ENCODE measurements at places on chromosomes 4 and X.

- DNase-seq = no peak
Observed at GRCh38 chr4:41150401-41150800, 63.9 kb downstream of the APBB2 start.

DNA sequence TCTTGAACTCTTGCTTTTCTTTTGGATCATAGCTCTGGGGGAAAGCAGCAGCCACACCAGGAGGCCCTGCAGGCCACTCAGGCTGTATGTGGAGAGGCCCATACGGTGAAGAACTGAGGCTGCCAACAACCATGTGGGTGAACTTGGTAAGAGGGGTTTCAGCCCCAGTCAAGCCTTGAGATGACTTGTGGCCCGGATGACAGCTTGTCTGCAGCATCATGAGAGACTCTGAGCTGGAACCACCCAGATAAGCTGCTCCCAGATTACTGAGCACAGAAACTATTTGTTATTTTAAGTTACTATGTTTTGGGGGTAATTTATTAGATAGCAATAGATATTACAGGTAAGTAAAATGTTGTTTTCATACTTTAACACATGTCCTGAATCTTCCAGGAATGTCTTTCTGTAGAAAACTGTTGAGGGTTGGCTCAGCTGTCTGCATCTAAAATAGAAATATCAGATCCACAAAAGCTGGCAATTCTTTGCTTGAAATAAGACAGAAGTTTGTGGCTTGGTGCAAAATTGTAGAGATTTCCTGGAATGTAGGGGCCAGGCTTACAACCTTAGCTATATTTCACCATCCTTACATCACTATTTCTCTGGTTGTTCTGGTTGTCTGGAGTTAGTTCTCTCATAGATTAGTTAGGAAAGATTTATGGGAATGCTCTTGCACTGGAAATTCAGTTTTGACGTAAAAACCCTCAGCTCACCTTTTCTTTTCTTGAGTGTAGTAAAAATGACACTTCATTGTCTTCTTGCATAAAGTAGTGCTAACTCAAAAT, 272.1 kb downstream of the RAPGEF2 start:
- DNase-seq = no peak

GRCh38 chr4:106116025-106116424, 200.0 kb downstream of the TBCK start:
- no peak for DNase-seq

GRCh38 chrX:140804292-140804691, 94.7 kb downstream of the LINC00632 start:
- no peak for DNase-seq

DNA sequence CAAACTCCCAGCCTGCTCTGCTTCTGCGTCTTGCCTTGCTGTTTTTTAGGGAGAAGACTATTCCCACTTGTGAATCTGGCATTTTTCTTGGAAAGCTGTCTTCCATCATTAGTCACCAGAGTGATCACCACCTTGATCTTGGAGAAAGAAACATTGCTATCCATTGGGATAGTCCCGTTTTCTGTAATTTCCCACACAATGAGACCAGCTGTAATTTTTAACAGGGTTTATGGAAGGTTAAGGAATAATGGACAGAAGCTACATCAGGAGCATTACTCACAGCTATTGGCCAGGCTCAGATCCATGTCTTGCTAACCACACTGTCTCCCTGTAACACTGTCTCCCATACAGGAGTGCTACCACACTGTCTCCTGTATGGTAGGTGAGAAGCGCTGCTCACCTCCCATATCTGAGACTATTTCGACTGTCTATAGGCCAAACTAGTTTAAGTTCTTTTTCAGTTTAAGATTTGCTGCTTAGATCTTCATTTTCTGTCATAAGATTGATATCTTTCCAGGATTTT, 523.0 kb downstream of the SPRY1 start:
- DNase-seq = no peak

DNA sequence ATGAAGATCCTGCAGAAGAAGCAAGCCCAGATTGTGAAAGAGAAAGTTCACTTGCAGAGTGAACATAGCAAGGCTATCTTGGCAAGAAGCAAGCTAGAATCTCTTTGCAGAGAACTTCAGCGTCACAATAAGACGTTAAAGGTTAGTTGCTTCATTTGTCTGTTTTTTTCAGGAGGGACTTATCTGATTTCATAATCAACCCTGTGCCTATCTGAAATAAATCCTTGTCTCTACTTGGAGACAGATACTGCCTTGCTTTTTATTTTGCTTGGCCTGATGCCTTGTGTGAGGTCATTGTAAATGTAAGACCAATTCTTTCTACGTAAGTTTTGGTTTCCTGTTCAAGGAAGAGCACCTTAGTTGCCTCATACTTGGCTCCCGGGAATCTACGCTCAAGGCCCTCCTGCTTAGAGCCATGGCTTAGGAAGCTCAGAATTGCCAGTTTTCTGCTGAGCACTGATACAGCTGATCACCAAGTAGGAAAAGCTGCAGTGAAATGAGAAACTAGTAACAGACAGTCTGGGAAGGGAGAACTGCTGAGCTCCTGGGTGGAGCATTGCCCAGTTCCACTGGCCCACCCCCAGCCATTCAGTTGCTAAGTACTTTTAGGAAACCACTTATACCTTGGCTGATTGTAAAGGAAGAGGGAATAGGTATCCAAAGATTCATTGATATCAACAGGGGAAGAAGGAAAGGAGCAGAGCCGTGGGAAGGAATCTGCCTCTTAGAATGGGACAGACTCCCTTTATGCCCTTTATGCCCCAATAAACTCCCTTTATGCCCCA, 41.8 kb downstream of the RBBP7 start:
- DNase-seq = no peak

- DNase-seq = no peak
Observed at GRCh38 chrX:65871671-65872311, 168.1 kb downstream of the VSIG4 start.

GRCh38 chr4:52052475-52052780, 1.3 kb downstream of the SPATA18 start:
- no peak for DNase-seq

GRCh38 chr4:54842656-54843055, 184.9 kb downstream of the KIT start:
- DNase-seq = no peak
